ENCODE measurements at places on chromosomes 1 and 21.

GRCh38 chr1:64110924-64111777 is 92.3 kb upstream of the UBE2U start:
- no peak for DNase-seq

DNA sequence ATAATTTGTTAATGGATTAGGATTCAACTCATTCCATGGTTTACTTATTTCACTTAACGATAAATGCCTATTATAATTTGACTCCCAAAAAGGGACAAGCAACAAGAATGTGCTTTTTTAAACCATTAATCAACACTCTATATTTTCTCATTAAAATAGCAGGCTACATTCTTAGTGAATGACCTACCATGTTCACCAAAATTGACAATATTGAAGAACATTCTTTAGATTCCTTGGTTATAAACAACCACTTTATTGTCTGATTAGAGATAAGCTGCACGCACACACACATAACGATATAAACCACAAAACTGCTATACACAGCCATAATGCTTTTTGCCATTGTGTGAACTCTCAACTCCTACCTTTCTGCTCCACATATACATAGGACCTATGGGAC is 75.4 kb upstream of the LRRC7 start:
- no peak for DNase-seq

GRCh38 chr1:119547805-119548204 is 40.8 kb downstream of the HSD3B1 start:
- DNase-seq = no peak

- DNase-seq = no peak
These were observed 21.8 kb downstream of the TGFBR3 start for GRCh38 chr1:91864017-91864700.

GRCh38 chr1:107936498-107937481 is 28.2 kb downstream of the VAV3 start:
- DNase-seq = peak; percentile 93

DNA sequence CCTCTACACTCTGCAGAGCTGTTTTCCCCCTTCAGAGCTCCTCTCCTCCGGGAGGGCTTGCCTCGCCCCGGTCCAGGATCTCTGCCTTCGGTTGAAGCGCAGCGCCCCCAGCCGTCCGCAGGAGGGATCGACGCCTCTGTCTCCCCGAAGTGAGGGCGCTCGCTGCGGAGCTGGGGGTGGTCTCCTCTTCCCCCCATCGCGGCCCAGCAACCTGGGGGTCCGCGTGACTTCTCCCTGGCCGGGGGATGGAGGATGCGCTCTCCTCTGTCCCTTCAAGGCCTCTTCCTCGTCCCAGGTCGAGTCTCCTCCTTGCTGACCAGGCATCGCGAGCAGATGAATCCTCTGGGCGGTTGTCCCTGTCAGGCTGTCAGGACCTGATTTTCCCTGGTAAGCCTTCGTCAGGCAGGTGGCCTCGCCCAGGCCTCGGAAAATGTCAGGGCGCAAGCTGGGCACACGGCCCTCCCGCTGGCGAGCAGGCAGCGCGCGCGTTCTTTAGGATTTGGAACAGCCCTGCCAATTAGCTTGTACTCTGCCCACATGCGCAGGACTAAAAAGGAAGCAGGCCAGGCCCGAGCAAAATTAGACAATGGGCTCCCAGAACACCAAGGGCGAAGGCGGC is 90.5 kb downstream of the EDEM3 start:
- DNase-seq = peak; percentile 55

- DNase-seq = no peak
These were observed 482.1 kb upstream of the RGS18 start for GRCh38 chr1:191675856-191676783.

DNA sequence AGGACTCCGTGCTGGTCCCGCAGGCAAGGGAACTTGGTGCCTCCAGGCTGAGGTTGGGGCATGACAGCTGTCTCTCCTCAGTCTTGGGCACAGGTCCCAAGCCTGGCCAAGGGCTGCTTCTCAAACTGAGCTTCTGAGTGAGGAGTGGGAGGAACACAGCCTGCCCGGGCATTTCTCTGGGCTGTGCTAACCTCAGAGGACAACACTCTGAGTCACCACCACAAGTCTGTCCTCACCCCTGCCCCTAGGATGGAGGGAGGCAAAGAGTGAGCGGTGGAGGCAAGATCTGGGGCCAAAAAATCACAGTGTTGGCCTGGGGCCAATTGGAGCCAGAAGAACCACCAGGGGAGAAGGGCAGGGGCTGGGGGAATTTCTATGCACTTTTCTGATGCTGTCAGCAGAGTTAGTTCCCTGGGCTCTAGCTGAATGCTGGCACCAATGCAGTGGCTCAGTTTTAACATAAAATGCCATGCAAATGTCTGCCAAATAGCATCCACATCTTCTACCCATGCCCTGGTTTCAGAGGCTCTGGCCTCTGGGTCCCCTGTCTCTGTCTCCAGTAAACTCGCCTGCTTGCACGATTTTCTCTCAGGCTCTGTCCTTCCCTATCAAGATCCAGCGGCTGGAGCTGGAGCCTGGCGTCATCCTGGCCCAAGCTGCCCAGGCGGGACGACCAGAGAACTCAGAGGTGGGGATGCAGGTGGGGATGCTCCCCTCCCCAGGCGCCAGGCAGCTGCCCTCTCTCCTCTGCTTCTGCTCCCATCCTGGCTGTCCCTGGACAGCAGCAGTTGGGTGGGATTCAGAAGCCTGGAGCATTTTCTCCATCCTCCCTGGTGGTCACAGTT is 11.0 kb upstream of the CDK18 start:
- peak; percentile 71 for DNase-seq

- no peak for DNase-seq
These were observed 134.5 kb downstream of the PTPN14 start for GRCh38 chr1:214416858-214417257.

- no peak for DNase-seq
These were observed 30.0 kb upstream of the RRP15 start for GRCh38 chr1:218255090-218255489.

- DNase-seq = no peak
These were observed 45.3 kb upstream of the ITPKB start for GRCh38 chr1:226784081-226785049.

DNA sequence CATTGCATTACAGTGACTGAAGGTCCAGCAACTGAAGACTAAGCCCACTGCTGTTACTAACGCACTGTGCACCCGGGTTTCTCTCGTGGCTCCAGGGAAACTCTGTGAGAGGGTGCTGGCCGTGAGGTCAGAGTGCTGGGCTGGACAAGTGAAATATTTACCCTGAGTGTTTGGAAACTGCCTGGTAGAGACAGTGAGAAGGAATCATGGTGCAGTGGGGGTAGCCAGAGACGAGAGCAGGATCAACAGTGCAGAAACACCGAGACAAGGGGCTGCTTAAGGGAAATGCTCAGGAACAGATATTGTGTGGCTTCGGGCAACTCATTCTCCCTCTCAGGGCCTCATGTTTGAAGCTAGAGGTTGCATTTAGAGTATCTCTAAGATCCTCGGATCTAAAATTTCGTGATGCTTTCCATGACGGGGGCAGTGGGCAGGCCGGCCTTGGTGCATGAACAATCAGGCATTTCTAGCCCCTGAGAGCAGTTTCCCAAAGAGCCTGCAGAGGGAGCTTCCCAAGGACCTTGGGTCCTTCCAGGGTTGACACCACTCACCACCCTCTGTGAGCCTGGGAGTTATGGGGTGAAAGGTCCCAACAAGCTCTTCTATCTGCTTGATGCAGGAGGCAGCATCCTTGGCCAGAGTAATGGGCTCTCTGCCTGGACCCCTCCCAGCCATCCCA is 9.7 kb downstream of the CD2 start:
- peak; percentile 25 for DNase-seq

DNA sequence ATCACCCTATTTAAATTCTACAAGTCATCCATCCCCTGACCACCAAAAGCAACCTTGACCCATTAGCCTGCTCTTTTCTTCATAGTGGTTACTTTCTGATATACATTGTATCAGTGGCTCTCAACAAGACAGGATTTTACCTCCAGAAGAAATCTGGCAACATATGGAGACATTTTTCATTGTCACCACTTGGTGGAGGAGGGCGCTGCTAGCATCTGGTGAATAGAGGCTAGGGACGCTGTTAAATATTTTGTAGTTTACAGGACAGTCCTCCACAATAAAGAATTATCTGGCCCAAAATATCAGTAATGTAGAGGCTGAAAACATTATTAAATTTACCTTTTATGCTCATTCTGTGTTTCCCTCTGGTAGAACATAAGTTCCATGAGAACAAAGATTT is 6.1 kb downstream of the HSPA13 start:
- no peak for DNase-seq

- peak; percentile 36 for DNase-seq
These were observed 448.1 kb upstream of the B3GALT2 start for GRCh38 chr1:193634470-193634869.

DNA sequence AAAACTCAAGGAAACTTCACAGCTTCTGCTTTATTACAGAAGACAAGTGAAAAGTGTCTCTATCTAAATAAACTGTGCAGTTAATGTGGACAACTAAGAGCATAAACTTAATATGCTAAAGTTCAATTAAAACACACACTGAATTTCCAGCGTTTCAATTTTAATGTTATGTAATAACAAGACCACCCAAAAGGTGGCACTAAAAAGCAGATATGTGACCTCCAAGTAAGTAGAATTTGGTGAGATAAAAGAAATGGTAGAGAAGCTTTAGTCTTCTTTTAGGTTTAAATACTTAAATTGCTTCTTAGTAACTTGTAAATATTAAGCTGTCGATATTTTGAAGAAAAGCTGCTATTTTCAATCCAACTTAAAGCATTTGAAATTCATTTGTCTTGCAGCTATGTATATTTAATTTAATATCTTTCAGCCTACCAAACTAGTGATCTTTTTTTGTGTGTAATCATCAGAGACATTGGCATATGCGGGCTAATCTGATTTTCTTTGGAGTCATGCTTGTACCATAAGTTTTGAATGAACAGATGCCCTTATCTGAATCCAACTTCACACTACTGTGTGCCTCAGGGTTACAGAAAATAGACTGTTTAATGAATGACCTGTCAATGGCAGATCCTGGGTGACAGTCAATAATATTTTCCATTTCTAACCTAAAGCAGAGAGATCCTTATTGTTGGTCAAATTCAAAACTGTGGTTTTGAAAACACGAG is 36.5 kb upstream of the ADAMTS1 start:
- peak; percentile 11 for DNase-seq

GRCh38 chr1:174008269-174008668 is 13.9 kb downstream of the RC3H1 start:
- DNase-seq = peak; percentile 70

DNA sequence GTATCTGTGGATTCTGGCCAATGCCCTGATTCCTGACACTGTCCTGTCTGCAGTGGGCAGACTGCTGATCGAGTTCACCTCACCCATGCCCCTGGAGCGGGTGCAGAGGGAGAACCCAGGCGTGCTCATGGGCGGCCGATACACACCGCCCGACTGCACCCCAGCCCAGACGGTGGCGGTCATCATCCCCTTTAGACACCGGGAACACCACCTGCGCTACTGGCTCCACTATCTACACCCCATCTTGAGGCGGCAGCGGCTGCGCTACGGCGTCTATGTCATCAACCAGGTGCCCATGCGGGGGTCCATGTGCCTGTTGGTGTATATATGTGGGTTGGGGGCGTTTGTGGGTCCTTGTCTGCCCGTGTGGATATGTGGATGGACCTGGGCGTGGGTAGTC is 2.6 kb downstream of the B4GALT2 start:
- no peak for DNase-seq

- DNase-seq = peak; percentile 84
These were observed 158.3 kb downstream of the TOMM20 start for GRCh38 chr1:234970401-234970730.

- DNase-seq = peak; percentile 93
These were observed 179.1 kb downstream of the PSMG1 start for GRCh38 chr21:39003982-39004633.

DNA sequence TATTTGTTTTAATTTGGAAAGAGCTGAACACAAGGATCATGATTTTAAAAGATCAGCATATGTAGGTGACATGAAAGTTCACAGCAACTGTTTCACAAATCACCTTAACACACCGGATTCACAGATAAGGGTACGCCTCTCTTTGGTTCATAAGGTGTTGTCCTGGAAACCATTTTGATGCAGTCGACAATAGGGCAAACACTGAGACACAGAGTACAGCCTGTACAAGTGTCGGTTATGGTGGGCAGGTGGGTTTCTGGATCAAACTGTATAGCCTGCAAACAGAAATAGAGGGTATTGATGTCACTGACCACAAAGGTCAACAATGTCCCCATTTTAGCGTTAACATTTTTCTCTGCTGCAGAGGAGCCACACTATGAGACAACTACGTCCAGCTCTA is 357.3 kb downstream of the PTBP2 start:
- no peak for DNase-seq

DNA sequence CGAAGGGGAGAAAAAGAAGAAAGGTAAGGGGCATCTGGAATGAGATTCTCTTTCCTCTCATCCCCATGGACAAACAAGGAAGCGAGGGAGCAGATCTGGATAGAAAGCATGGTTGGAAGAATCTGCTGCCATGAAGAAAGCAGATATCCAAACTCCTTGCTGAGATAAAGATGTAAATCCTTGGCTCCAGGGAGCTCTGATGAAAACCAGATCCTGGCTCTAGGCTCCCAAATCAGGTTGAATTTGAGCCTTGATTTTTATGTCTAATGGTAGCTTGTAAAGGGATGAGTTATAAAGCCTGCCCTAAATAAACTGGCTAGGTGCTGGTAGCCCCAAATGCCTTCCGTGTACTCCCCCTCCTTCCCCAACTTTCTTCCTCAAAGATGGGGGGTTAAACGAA is 64.1 kb upstream of the LAX1 start:
- no peak for DNase-seq

GRCh38 chr1:211641942-211642341 is 33.5 kb downstream of the NEK2 start:
- no peak for DNase-seq

GRCh38 chr21:36729310-36729970 is 30.5 kb downstream of the SIM2 start:
- no peak for DNase-seq

GRCh38 chr1:150282558-150282958 is 204 bp downstream of the CIART start:
- DNase-seq = no peak

- DNase-seq = no peak
These were observed 4.0 kb upstream of the GJC2 start for GRCh38 chr1:228145463-228146416.

DNA sequence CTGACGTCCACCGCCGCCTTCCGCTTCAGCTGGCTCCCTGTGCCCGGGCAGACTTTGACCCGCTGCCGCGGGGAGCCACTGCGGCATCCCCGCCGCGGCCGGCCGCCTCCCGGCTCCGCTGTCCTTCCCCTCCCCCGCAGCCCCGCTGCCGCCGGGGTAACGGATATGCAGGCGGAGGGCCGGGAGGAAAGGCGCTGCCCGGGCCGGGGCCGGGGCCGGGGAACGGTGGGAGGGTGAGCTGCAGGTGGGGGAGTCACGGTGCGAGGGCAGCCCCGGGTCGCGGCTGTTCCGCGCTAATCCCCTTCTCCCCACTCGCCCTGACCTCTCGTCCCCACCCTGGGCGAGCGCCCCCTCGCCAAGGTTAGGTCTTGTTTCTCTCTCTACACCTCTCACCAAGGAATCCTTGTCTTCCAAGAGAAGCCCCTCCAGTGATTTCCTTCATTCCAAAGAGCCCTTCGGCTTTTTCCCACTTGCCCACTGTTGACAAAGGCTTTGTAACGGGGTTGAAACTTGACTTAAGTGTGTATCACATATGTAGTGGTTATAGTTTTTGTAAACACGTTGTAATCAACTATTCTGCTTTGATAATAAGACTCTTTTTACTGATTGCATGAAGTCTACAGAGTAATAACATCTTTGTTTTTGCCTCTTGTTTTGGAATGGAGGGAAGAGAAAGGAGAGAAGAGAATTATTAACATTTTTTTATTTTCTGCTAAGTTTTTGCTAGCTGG is 669 bp downstream of the XPR1 start:
- DNase-seq = no peak

Measured in inflammatory macrophage treated with lipopolysaccharide for 4 hours (primary cell).